ENCODE measurements at places on chromosomes 1 and 21. TPM values are rescaled to one million over a fixed set of nuclear protein-coding genes. Genes with fewer than 3 reads are reported as not detected.

GRCh38 chr1:210371916-210372315 is 43.2 kb downstream of the HHAT start:
- DNase-seq = no peak
- no peaks in the 10 kb centered on the region for H3K36me3 ChIP-seq
- 0 out of 3 replicates have a peak overlapping the region, but pooled peaks have one; percentile 4 for H3K4me3 ChIP-seq
- H3K27ac ChIP-seq = no peak overlapping the region

DNA sequence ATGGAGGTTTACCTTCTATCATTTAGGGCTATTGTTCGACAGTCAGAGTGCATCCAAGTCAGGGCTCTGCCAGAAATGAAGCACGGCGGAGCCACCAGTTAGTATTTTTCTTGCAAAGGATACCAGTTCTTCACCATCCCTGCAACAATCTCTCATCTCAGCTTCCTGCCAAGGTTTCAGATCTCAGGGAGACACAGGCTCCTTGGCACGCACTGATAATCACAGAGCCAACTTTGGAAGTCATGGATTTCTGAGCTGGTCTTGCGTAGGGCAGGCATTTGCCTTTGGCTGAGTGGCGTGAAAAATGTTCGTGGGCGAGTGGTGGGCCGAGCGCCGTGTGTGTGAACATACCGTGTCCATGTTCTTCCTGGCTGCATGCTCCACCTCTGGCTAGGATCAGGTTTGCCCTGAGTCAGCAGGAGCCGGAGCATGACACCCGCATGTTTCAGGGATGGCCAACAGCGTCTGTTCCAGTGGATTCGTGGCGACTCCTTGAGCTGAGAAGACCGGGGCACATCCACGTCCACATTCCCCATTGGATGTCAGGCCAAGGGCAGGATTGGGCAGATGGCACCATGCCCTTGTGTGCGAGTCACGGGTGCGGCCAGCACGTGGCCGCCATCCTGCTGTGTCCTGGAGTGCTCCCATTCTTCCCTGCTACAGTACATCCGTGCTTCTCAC is 118.5 kb upstream of the C1orf174 start:
- H3K27me3 ChIP-seq = no peaks in the 10 kb centered on the region
- H3K36me3 ChIP-seq = no peaks in the 10 kb centered on the region
- H3K4me3 ChIP-seq = no peak overlapping the region

DNA sequence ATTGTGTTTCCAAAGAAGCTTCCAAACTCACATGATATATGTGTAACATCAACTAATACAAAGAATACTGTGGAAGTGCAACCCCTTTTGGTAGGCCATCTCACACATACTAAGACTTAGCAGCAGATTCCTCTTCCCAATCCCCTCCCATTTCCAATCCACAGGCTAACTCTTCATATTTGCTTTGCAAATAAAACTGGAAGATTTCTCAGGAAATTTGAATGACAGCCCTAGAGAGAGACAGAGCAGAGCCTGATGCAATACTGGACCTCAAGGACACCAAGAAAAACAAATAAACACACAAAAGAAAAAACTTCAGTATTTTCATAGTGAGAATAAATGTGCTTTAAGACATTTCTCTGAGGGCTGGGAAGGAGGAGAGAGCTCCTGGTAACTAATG is 190.2 kb upstream of the BRINP3 start:
- H3K4me1 ChIP-seq = no peaks in the 10 kb centered on the region
- no peak for DNase-seq
- H3K4me3 ChIP-seq = no peak overlapping the region
- H3K27ac ChIP-seq = no peak overlapping the region
- no peaks in the 10 kb centered on the region for H3K27me3 ChIP-seq

DNA sequence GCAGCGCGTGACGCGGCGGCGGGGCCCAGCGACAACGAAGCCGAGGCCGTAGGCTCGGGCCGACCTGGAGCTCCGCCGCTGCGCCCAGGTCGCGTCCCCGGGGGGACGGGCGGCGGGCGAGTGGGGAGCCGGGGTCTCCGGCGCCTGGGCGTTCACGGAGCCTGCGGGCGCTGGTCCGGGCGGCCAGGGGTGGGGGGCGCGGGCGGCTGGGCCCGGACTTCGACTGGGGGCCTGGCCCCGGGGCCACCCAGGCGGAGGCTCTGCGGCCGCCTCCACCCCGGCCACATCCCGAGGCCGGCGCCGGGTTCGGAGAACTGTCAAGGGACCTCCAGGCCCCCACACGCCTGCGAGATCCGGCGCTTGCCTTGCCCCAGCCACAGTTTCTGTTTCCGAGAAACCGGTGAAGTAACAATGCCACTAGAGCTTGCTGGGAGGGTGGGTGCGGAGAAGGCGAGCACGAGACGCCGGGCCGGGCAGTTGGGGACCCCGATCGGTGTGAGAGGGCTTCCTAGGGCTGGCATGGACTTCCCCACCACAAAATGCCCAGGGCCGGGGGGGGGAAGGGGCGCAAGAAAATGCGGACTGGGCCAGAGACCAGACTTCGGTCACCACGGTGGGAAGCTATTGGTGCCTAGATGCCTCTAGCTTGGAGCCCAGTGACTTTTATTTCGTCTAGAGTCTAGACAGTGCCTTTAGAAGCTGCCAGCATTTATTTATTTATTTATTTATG is 501 bp downstream of the FBXO6 start:
- no peaks in the 10 kb centered on the region for H3K4me1 ChIP-seq
- H3K36me3 ChIP-seq = peaks cover 14% of the 10 kb centered on the region
- H3K27me3 ChIP-seq = no peaks in the 10 kb centered on the region
- peak; percentile 68 for DNase-seq
- peak overlapping the region; percentile 73 for H3K4me3 ChIP-seq
- H3K27ac ChIP-seq = no peak overlapping the region

DNA sequence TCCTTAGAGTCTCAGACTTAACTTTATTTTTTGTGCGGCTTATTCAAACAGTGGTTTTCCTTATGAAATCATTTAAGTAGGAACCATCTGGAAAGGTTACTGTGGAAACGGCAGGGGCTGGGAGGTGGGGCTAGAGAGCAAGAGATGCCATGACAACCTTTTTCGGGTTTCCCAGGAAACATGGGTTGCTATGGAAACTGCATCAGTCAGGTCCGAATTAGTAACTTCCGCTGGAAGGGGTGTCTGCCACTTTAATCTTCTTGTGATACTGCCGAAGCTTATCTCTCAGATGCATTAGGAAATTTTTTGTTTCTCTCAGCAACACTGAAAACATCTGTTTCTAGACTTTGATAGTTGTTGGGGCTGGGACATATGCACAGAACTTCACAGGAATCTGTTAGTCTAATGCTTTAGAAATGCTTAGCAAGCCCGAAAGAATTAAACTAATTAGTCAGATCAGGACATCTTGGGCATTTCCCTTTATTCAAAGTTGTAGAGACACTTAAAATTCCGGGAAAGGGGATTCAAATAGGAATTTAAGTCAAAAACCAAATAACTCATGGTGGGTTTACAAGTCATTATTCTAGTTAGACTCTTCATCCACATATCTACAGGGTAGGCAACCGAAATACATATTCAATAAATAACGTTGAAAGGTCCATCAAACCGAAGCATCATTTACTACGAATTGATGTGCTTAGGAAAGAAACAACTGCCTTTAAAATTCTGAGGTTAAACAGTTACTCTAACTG is 2.6 kb downstream of the KCNA3 start:
- DNase-seq = peak; percentile 38
- peaks cover 4% of the 10 kb centered on the region for H3K4me1 ChIP-seq
- no peak overlapping the region for H3K4me3 ChIP-seq
- H3K27ac ChIP-seq = no peak overlapping the region
- H3K36me3 ChIP-seq = peaks cover 6% of the 10 kb centered on the region

DNA sequence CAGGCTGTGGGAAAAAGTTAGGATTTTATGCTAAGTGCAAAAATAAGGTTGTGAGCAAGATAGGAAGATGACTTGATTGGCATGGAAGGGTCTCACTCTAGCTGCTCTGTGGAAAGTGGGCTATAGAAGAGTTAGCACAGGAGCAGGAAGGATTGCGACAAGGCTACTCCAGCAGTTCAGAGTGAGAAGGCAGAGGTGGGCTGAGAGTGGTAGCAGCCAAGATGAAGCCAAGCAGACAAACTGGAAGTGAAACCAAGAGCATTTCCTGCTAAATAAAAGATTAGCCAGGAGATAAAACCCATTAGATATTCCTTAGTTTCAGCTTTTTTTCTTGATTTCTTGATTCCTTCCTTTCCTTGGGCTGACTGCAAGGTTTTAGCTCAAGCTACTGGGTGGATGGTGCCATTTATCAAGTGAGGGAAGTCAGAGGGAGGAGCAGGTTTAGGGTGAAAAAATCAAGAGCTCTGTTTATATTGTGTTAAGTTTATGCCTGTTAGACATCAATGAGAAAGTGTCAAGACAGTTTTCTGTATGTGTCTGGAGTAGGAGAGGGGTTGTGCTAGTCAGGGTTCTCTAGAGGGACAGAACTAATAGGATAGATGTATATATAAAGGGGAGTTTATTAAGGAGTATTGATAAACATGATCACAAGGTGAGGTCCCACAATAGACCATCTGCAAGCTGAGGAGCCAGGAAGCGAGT is 33.1 kb upstream of the ZNF644 start:
- no peak overlapping the region for H3K4me3 ChIP-seq
- H3K27me3 ChIP-seq = 0 out of 2 replicates have a peak, but pooled peaks cover 4% of the 10 kb centered on the region
- H3K27ac ChIP-seq = no peak overlapping the region
- DNase-seq = no peak
- no peaks in the 10 kb centered on the region for H3K4me1 ChIP-seq
- H3K36me3 ChIP-seq = no peaks in the 10 kb centered on the region

DNA sequence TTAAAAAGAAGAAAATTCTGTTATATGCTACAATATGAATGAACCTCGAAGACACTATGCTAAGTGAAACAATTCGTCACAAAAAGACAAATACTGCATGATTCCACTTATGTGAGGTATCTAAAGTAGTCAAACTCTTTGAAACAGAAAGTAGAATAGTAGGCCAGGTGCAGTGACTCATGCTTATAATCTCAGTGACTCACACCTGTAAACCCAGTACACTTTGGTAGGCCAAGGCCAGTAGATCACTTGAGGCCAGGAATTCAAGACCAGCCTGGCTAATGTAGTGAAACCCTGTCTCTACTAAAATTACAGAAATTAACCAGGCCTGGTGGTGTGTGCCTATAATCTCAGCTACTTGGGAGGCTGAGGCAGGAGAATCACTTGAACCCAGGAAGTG is 25.7 kb downstream of the EPHA10 start:
- no peak overlapping the region for H3K27ac ChIP-seq
- H3K27me3 ChIP-seq = no peaks in the 10 kb centered on the region
- no peak overlapping the region for H3K4me3 ChIP-seq
- no peak for DNase-seq

DNA sequence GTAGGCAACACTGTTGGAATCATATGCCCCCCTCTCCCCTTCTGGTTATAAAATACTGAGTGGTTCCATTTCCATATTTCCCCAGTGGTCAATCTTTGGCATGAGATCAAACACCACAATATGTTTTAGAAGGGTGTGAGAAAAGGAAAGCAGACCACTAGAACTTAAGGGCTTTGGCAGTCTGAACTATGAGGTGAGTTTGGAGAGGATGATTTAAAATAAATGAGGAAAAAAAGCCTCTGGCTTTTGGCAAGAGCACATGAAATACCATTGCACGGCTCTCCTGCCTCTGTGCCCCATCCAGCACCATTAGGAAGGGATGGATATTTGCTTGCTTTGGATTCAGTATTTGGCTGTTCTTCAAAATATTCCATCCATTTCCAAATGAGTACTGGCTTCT is 339.5 kb upstream of the C1orf87 start:
- no peaks in the 10 kb centered on the region for H3K27me3 ChIP-seq
- no peak overlapping the region for H3K4me3 ChIP-seq
- H3K4me1 ChIP-seq = no peaks in the 10 kb centered on the region
- DNase-seq = no peak

DNA sequence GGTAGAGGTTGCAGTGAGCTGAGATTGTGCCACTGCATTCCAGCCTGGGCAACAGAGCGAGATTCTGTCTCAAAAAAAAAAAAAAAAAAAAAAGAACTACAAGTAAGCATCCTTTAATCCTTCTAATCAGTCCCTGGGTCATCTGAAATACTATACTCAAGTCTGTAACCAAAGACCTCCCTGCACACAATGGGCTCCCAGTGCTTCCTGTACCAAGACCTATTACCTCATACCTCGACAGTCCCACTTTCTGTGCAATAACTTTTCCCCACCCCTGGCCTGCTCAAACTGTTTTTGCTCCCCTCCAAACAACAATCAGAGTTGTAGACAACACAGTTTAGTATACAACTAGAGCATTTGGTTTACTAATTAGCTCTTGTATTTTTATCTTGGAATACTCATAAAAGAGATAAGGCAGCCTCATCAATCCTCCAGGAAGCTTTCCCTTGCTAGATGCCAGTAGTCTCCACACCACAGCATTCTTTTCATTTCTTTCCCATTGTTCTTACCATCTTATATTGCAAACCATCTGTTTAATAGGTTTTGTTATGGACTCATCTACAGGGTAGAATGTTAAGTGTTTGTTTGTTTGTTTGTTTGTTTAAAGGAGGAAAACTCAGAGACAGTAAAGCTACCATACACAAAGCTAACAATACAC is 19.2 kb upstream of the RLF start:
- no peaks in the 10 kb centered on the region for H3K36me3 ChIP-seq
- peaks cover 2% of the 10 kb centered on the region for H3K4me1 ChIP-seq
- DNase-seq = no peak
- H3K4me3 ChIP-seq = no peak overlapping the region
- no peak overlapping the region for H3K27ac ChIP-seq

DNA sequence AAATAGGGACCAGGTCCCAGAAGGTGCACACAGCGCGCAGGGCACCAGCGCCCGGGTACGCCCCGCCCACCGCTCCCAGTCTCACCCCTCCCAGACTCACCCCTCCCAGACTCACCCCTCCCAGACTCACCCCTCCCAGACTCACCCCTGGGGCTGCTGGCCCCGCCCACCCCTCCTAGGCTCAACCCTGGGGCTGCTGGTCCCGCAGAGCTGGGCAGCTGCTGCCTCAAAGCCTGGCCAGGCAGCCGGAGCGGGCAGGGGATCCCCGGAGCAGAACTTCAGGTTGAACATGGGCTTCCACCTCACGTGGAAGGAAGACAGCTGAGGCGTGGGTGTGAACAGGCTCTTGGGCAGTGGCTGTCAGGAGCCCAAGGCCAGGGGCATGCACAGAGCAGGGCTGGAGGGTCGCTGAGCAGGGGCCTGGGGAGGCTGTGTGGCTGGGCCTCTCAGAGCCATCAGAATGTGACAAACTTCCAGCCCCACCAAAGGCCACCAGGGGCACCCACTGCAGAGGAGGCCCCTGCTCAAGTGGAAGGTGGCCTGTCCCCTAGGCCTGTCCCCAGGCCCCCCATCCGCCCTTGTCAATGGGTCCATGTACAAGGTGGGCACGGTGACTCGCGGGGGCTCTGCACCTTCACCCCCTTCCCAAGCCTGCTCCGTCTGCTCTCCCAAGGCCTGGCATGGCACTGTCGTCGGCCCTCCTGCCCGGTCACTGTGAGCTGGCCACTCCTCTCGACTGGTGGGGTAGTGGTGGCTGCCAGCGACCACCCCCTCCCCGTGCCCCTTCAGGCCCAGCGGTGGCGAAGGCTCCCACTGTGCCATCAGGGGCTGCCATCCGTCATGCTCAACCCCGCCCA is 20.4 kb upstream of the SUMO3 start:
- no peaks in the 10 kb centered on the region for H3K36me3 ChIP-seq
- no peak overlapping the region for H3K27ac ChIP-seq
- DNase-seq = no peak

Gene CFAP74
- total RNA-seq = 0.28 TPM

Gene ETV3L
- total RNA-seq = 0.96 TPM

Gene MEX3A
- total RNA-seq = 64.6 TPM

Gene C1orf210
- 5.9 TPM for total RNA-seq

Gene ADAM30
- not detected for total RNA-seq

Gene GABPB2
- 4.1 TPM for total RNA-seq

All from H9 (cell line).